Stimulated activated CD4-positive, alpha-beta T cell treated with anti-CD3 and anti-CD28 coated beads, Interleukin-1b, Interleukin-23, amount 100 ng/mL, for 4 hours (primary cell): ENCODE measurements at places on chromosomes 1 and 21.

DNA sequence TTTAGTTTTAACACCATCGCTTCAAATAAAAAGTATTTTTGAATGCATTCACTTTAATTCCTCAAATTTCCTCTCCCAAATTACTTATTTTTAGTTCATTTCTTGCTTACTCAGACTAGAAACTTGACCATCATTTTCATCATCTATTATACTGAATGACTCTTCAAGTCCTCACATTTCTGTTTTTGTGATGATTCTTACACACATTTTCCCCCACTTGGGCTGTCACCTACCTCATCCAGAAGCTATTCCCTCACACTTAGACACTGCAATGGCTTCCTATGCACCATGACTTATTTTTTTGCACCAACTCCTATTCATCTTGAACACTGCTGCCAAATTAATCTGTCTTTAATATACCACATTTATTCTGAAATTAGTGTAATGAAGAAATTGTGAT, 239.6 kb upstream of the DUSP10 start:
- no peak for DNase-seq

DNA sequence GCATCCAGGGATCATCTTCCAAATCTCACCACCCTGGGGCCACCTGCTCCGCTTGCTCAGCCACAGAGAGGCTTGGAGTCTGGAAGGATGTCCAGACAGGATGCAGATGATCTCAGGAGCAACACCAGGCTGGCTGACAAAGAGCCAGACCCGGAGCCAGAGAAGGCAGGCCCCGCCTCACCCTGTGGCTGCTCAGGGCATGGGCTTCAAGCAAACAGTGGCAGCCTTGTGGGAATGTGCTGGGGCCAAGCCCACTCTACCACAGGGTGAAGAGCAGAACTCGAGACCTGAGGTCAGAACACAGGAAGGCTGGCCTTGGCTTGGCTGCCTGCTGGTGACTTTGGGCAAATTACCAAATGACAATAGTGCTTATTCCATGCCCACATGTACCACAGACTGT, 45.5 kb downstream of the MRPL37 start:
- no peak for DNase-seq

DNA sequence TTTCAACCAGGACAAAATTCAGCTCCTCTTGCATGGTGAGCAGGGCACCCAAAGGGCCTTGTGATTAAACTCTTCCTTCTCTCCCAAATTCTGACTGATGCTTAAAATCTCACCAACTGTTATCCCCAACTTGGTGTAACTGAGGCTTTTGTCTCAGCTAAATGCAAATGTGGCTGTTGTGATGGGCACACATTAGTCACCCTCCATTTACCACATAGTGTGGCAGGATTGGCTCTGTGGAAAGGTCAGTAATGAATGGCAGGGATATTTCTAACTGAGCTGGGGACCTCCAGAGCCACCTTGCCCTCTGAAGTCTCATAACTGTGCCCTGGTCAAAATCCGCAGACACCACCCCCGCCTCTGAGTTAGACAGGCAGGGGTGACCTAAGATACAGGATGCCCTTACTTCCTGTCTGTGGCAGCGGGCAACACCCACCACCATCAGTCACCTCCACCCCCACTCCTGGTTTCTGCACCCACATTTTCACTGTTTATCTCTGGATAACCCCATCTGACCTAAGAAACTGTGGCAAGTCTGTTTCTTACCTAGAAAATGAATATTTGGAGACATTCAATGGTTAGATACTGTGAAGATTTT, 25.4 kb upstream of the RGS16 start:
- DNase-seq = peak; percentile 54

DNA sequence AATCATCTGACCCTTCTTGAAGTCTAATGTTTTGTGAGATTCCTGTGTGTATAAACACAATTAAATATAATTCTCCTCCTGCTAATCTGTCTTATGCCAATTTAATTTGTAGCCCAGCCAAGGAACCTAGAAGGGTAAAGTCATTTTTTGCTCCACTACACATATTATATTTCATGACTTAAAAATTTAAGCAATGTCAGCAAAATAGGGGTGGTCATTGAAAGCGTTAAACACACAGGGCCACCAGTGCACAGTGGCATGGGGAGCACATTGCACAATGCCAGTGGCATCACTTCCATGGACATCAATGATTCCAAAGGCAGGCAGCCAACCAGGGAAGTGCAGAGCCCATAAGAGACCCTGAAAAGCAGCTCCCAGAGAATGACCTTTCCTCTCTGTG, 166.1 kb downstream of the AJAP1 start:
- DNase-seq = no peak

DNA sequence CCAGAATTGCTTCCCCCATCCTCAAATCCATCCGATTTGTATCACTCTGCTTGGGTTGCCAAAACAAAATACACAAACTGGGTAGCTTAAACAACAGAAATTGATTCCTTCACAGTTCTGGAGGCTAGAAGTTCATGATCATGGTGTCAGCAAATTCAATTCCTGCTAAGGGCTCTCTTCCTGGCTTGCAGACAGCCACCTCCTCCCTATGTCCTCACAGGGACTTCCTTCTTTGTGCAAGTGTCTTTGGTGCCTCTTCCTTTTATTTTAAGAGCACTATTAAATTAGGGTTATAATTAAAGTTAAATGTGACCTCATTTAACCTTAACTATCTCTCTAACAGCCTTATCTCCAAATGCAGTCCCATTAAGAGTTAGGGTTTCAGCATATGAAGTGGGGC, 112.8 kb downstream of the PLPP3 start:
- DNase-seq = no peak

GRCh38 chr1:115879977-115880376, 39.1 kb upstream of the NHLH2 start:
- DNase-seq = no peak

DNA sequence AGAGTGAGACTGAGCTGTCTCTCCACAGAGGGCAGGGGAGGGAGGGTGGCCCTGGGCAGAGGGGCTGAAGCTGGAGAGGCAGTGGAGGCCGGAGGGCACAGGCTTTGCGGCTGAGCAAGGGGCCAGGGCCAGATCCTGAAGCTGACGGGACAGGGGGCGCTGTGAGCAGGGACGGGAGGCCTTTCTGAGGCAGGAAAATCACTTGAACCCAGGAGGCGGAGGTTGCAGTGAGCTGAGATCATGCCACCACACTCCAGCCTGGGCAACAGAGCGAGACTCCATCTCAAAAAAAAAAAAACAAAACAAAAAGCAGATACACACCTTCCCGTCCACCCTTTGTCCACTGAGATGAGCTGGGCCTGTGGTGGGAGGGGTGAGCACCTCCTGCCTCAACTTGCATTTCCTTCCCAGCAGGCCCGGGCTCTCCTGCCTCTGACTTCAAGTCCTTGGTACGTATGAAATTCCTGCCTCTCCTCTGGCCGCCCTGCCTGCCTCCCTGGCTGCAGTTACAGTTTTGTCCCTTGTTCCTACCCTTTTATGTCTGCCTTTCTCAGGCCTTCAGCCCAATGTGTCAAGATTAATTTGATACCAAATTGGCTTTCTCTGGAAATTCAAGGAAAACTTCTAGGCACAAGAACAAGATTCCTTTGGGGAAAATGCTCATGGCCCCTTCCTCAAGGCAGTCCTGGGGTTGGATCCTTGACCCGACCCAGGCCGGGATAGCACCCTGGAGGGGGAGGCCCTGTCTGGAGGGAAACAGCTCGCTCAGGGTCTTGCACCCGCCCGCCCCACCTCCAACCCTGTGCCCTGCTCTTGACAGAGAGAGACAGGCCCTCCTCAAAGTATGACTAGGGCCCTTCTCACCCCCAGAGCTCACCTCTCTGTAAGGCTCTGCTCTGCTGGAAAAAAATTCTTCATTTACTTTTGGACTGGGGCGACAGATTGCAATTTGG, 11.2 kb upstream of the ADAMTSL4 start:
- DNase-seq = no peak

- DNase-seq = no peak
These were observed 33.1 kb downstream of the CAPZB start for GRCh38 chr1:19452221-19452663.

GRCh38 chr1:212166244-212166643, 119.0 kb upstream of the PPP2R5A start:
- no peak for DNase-seq

GRCh38 chr1:232699814-232700213, 69.9 kb upstream of the SIPA1L2 start:
- DNase-seq = no peak

GRCh38 chr1:28392027-28392652, 22.6 kb downstream of the PHACTR4 start:
- no peak for DNase-seq

DNA sequence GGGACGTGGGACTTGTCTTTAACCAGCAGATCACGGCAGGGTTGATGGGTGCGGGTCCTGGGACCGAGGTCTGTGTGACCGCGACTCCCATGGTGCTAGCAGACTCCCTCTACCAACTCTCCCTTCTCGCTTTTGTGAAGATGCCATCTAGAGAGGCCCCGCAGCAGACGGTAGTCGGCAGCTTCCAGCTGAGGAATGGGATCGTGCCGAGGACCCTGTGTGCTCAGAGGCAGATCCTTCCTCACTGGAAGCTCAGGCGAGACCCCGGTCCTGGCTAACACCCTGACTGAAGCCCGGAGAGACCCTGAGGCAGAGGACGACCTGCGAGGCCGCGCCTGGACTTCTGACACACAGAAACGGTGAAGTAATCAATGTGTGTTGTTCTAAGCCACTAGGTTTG, 12.5 kb upstream of the SPATC1L start:
- DNase-seq = no peak

GRCh38 chr1:25451908-25452307, 21.2 kb downstream of the MACO1 start:
- DNase-seq = no peak

GRCh38 chr1:23531562-23532094, 595 bp upstream of the E2F2 start:
- no peak for DNase-seq

- no peak for DNase-seq
These were observed 346.7 kb upstream of the ADGRL4 start for GRCh38 chr1:79353224-79353623.

- no peak for DNase-seq
These were observed 5.8 kb downstream of the TINAGL1 start for GRCh38 chr1:31581821-31582810.

GRCh38 chr1:179141592-179142251, 59.9 kb downstream of the TOR3A start:
- peak; percentile 30 for DNase-seq

- DNase-seq = no peak
These were observed 23.4 kb upstream of the FMO4 start for GRCh38 chr1:171290621-171291020.

DNA sequence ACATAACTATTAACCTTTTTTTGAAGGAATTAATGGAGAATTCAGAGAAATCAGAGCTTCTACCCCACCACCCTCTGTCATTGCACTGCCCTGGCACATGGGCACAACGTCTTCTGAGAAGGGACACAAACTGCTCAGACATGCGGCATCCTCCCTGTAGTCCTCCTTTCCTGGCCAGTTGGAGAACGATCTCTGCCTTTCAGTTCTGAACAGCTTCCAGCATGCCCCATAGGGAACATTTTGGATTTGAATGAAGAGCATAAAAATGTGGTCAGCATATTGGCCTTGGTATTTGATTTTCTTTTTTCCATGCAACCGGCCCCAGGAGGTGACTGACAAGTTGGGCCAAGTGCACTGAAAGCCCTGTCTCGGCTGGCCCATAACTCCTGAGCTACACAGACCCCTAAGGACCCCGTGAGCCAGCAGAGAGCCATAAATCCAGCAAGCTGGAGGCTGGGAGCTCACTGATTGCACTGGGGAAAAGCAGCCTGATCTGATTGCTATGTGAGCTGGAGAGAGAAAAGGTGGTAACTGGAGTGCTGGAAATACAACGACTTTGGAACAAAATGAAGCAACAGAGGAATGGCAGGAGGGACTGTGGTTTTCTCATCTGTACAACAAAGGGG, 10.9 kb upstream of the BLACAT1 start:
- no peak for DNase-seq

- no peak for DNase-seq
These were observed 8.5 kb downstream of the TGFB2 start for GRCh38 chr1:218353656-218354055.

GRCh38 chr1:163528710-163529348, 207.1 kb downstream of the NUF2 start:
- no peak for DNase-seq

DNA sequence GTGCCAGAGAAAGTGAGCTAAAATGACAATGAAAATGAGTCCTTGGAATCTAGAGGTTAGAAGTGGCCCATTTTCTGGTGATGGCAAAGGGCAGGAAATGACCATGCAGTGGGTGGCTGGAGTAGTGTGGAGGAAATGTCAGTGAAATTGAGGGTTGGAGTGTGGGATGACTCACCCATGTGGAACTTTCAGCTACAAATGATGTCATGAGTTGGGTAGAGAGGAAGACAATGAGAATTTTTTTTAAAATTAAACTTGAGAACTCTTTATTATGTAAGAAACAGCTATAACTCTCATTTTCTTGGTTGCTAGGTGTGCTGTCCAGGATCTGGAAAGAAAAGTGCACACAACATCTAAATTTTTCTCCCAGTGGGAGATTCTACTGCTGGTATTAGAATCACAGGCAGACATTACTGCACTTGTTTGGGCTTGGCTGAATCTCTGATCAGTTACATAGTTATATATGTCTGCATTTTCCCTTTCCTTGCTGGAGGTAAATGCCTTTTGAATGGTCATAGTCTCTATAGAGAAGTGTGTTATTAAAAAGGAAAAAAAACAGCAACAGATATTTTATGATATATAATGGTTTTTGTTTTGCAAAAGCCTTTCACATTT, 56.8 kb upstream of the GNG12 start:
- no peak for DNase-seq

- DNase-seq = no peak
These were observed 11.7 kb upstream of the SH3GLB1 start for GRCh38 chr1:86692641-86693040.

GRCh38 chr1:209924390-209924789, 13.6 kb upstream of the SYT14 start:
- DNase-seq = no peak

DNA sequence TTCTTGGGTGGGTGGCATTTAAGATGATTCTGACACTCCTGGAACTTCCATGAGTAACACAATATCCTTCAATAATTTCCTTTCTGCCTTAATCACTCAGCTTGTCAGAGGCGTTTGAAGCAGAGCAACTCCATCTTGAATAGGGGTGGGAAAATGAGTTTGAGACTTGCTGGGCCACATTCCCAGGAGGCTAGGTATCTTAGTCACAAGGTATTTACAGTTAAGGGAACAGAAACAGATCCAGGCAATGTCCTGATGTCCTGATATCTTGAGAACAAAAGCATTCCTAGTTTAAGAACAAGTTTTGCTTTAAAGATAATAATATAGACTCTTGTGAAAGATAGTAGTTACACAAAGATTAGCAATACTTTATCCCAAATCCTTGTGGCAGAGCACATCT, 76.6 kb upstream of the KIAA0040 start:
- no peak for DNase-seq
